ENCODE measurements at places on chromosomes 1 and 21.

- DNase-seq, result no peak
Observed at GRCh38 chr1:229535230-229535629, 23.3 kb downstream of the ABCB10 start.

GRCh38 chr1:214301526-214301925 lies 20.6 kb downstream of the SMYD2 start:
- DNase-seq, result no peak

GRCh38 chr1:154552036-154552435 lies 6.4 kb downstream of the UBE2Q1 start:
- DNase-seq, result no peak

- no peak for DNase-seq
Observed at GRCh38 chr1:211495584-211495983, 3.6 kb upstream of the RD3 start.

GRCh38 chr1:93703643-93704042 lies 22.0 kb upstream of the BCAR3 start:
- DNase-seq, result no peak

GRCh38 chr1:18734001-18734400 lies 103.4 kb downstream of the PAX7 start:
- DNase-seq, result no peak

GRCh38 chr1:203695116-203695515 lies 68.5 kb downstream of the ATP2B4 start:
- DNase-seq, result no peak

DNA sequence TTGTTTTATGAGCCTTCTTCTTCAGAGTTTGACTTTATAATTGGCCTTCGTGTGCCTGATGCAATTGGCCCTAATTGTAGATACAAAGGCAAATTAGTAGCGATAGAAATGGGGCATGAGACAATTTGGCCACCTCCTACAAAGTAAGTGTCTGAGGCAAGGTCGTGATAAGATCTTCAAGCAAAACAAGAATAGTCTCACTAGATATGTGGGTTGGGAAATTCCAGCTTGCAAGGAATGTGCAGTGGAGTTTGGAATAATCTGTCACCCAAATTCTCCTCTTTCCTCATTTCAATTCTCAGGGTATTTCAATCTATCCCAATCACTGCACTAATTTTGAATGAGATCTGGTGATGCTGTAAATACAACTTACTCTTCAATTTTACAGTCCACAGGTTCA lies 11.4 kb upstream of the TSNAX start:
- DNase-seq, result no peak

DNA sequence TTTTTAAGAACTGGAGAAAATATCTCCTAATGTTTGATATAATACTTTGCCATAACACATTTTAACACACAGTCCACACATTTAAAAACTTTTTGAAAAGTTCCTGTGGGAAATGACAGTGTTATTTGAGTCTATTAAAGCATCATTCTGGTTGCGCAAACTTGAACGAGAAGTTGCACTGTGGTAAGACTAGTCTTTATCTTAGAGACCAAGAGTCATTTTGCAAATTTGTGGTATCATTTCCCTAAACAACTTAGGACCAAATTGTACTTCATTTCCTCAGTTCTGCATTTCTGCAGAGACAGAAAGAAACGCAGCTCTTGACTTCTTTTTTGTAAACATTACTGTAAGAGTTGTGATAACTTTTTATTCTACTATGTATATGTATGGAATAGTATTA lies at the start of gene RGS18:
Gene RGS18, plus strand, starts transcription at position 282 of the 400 bp plus-strand sequence. CDS start 176 bp downstream, outside the sequence.
- DNase-seq, result peak; percentile 95

DNA sequence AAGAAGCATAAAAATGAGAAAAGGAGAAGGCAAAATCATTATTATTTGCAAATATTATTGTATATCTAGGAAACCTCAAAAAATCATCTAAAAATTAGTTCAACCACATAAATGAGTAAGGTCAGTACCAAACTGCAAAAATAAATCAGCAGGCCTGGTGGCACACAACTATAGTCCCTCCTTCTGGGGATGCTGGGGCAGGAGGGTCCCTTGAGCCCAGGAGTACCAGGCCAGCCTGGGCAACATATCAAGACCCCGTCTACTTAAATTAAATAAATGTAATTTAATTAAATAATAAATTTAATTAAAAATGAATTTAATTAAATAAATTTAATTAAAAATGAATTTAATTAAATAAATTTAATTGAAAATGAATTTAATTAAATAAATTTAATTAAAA lies 40.3 kb upstream of the TRIM67 start:
- no peak for DNase-seq

GRCh38 chr1:45573231-45573804 lies 10.5 kb upstream of the NASP start:
- no peak for DNase-seq

DNA sequence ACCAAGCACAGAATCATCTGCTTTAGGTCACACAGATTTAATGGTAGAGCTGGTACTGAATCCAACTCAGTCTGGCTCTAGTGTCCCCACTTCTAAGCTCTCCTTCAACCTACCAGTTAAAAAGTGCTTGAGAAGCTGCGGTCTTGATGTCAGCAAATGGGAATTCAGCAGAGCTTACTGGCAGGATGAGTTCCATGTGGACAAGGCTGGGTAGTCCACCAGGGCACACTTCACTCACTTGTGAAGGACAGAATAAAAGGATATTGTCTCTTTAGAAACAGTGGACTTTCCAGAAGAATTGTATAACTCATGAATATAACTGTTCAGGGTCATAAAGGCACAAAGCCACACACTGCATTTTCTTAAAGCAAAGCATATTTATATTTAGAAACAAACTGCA lies 35.1 kb upstream of the GUCA2B start:
- no peak for DNase-seq

DNA sequence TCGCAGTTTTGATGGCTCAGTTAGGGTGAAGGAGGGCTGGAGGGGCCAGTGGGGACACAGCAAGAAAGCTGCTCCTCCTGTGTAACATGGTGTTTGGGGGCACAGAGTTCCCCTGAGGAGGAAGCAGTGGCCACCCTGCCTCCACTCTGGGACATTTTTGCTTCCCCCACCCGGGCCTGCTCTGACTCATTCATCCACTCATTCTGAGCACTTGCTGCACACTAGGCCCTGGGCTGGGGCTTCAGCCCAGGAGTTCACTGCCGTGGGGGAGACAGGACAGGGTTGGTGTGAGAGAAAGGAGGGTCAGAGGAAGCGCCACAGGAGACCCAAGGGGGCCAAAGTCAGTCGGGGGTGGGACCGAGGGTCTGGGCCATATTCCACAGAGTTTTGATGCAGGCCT lies 41.4 kb upstream of the ACOT11 start:
- DNase-seq, result peak; percentile 57

GRCh38 chr1:107357376-107357775 lies 216.5 kb downstream of the NTNG1 start:
- no peak for DNase-seq

DNA sequence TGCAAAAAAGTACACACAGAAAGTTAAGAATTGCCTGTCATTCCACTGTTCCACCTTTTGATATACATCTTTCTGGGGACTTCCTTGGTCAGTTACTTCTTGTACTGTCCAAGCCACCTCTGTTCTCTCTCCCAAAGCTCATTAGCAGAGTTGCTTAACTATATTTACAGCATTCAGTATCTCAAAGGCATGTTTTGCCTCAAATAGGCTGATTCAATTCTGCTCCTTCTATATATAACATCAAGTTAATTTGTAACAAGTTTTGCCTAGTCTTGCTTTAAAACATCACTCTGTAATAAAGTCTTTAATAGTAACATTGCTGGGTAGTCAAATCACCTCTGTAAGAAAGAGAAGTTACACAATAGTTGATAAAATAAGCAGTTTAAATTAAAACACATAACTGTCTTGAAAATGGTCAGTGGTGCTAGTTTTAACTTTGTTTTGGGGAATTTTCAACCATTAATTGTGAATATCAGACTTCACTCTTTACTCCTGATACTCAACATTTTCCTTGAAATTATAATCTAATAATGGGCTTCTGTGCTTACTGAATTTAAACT lies 35.7 kb downstream of the EDARADD start:
- no peak for DNase-seq

DNA sequence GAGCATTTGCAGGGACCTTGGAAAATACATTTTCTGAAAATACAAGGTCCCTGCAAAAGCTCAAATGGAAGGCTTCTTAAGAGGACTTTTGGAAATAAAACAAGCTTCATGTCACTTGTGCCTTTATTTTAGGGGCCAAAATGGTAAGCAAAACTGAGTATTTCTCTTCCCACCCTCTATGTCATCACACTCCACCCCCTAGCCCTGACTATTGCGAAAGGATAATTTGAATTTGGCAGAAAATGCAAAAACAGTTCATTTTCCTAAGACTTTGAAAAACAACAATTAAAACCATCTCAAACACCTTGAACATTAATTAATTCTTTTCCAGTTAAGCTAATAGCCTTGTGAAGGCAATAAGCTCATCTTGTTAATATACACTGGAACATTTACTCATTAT lies 201.7 kb downstream of the TM2D1 start:
- DNase-seq, result no peak

DNA sequence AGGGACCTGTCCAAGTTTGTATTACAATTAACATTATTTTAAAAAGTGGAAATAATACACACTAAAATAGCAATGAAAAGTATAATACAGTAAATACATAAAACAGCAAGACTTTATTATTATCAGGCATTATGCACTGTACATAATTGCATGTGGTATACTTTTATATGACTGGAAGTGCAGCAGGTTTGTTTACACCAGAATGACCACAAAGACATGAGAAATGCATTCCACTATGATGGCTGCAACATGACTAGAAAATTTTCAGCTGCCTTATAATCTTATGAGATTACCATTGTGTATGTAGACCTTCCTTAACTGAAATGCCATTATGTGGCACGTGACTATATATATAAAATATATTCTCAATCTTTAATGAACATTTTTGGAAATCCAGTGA lies 1699.6 kb downstream of the KCNT2 start:
- DNase-seq, result no peak

GRCh38 chr1:61310057-61310456 lies 227.7 kb downstream of the NFIA start:
- DNase-seq, result no peak

GRCh38 chr1:87887100-87887499 lies 558.4 kb downstream of the LMO4 start:
- no peak for DNase-seq

DNA sequence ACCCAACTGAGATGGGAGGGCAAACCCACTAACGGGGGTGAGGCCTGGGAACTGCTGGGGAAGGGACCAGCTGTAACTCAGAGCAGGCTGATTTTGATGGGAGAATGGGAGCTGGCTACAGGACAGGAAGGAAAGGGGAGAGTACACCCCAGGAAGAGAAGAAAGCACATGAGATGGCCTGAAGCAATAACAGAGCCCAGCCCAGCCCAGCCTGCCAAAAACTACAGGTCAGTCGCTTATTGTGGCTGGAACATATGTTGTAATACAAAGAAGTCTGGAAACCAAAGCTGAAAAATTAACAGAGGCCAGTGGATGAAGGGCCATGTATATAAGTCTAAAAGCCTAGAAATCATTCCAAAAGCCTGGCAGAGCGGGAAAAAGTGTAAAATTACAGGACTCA lies 1.6 kb downstream of the ITLN2 start:
- no peak for DNase-seq

- DNase-seq, result peak; percentile 25
Observed at GRCh38 chr1:14567056-14567455, 31.4 kb upstream of the KAZN start.

- peak; percentile 81 for DNase-seq
Observed at GRCh38 chr1:17630048-17630830, 90.7 kb downstream of the ARHGEF10L start.

- DNase-seq, result no peak
Observed at GRCh38 chr21:34004013-34004938, 69.1 kb upstream of the MRPS6 start.

- no peak for DNase-seq
Observed at GRCh38 chr1:35605867-35606182, 32.7 kb downstream of the TFAP2E start.

GRCh38 chr1:46300673-46301405 lies 2.6 kb downstream of the LRRC41 start:
- DNase-seq, result peak; percentile 25

DNA sequence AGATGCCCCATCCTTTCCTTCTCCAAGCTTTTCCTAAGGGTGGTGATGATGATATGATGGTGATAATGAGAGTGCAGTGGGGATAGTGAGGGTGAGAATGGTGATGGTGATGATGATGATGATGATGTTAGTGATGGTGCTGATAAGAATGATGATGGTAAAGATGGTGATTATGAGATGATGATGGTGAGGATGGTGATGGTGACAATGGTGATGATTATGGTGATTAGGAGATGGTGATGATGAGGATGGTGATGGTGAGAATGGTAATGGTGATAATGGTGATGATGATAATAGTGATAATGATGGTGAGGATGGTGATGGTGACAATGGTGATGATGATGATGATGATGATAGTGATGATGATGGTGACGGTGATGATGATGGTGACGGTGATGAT lies 4.0 kb downstream of the BSND start:
- no peak for DNase-seq

- DNase-seq, result peak; percentile 67
Observed at GRCh38 chr1:9181176-9181906, 52.4 kb upstream of the GPR157 start.

DNA sequence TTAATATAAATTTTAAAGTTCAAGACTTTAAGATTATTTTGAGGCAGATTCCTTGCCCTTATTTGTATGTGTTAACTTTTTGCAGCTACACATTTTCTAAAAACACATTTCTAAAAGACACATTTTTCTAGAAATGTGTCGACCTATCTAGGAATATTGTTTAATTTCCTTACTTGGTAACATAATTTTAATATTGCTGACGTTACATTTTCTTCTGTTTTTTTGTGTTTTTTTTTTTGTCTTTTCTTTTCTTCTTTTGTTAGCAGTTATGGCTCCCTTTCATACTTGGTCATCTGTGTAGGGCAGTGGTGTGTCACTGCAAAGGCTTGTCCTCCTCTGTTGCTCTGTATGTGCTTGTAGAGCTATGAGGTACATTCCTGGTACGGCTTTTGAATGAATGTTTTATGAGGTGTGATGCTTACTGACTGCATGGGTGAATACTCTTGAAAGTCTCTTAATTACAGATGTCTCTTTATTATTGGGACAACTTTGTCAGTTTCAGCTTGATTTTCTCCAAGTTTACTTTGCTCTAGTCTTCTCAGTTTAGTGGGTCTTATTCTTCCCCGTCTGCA lies 30.1 kb downstream of the LRRC8D start:
- DNase-seq, result no peak

DNA sequence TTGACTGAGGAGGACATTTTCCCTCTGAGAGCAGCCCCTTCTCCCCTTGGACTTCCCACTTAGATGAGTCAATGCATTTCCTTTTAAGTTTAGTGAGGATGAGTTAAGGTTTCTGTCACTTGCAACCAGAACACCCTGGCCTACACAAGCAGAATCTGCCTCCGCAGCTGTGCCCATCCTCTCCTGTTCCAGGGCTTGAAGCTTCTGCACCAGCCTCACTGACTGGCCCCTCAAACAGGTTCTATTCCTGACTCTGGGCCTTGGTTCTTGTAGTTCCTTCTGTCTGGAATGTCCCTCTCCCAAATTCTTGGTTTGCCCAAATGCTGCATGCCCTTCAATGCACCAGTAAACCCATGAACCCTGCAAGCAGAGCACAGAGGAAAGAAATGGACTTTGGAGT lies 394.4 kb downstream of the PTPRU start:
- no peak for DNase-seq

GRCh38 chr1:204124639-204125038 lies 27.2 kb downstream of the ETNK2 start:
- DNase-seq, result no peak

- no peak for DNase-seq
Observed at GRCh38 chr21:44751799-44752636, 40.6 kb upstream of the TSPEAR start.

All from NB4 (cell line).